ENCODE measurements at places on chromosomes 4 and X.

GRCh38 chr4:169659716-169660670 lies 39.6 kb downstream of the CLCN3 start:
- DNase-seq: peak; percentile 93

GRCh38 chr4:4521136-4521535 lies 20.7 kb downstream of the STX18 start:
- DNase-seq: no peak

DNA sequence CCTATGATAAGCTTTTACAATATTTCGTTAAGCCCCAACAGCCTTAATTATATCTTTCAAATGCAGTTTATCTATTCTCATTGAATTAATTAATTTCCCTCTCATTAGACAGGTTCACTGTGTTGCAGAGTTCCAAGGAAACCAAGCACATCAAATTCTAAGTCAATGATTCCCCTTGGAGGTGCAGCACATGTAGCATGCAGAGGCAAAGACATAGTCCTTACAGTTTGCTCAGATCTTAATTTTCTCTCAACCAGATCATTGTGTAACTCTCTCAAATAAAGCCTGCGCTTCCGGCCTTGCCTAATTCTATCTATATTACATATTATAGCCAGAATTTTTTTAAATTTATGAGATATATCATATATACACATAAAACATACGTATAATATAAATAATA lies 205.4 kb downstream of the GRIA2 start:
- no peak for DNase-seq

DNA sequence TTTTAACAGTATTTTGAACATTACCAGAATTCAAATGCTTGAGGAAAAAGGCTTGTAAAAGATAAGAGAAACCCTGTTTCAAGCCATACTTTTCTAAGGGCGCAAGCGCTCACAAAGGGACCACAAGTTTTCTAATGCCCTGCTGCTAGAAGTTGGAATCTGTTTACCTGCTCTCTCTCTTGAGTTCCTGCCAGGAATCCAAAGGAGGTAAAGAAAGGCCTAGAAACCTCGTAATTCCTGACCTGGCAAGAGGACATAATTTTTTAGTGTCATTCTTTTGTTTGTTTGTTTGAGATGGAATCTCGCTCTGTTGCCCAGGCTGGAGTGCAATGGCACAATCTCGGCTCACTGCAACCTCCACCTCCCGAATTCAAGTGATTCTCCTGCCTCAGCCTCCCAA lies 1.4 kb upstream of the FUNDC1 start:
- DNase-seq: no peak

- no peak for DNase-seq
These were observed 273.1 kb downstream of the DCTD start for GRCh38 chr4:182643801-182644682.

- DNase-seq: no peak
These were observed 22.9 kb downstream of the XG start for GRCh38 chrX:2774776-2775175.

DNA sequence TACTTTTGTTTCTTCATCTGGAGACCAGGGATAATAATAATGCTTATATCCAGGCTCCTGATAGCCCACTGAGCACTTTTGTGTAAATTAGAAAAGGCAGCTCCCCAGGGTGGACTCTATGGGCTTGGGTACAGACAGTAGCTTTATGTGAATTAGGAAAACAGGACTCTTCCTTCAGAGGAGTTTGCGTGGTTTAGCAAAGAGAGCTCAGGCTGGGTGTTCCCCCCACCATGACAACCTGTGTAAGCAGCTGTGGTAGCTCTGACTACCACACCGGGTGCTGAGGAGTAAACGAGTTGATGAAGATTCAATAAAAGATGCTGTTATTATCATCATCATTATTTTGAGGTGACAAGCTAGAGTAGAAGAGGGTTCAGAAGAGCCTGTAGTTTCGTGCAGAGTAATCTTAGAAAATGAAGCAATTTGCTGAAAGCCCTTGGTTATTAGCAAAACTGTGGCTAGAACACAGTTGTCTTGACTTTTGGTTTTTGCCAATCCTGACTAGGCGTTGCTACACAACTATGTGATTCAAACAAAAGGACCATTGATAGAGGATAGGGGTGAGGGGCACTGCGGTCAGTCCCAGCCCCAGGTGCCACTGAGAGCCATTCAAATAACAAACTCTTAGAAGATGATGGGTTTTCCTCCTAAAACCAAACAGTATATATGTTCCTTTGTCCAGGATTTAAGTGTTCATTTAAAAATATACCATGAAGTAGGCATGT lies 60.6 kb upstream of the LIMCH1 start:
- DNase-seq: no peak

GRCh38 chr4:110454441-110454840 lies 21.5 kb upstream of the ENPEP start:
- DNase-seq: no peak

- no peak for DNase-seq
These were observed 253.5 kb downstream of the ARHGAP24 start for GRCh38 chr4:85728464-85728863.

GRCh38 chrX:78548012-78548411 lies 111.1 kb downstream of the RTL3 start:
- no peak for DNase-seq

- peak; percentile 20 for DNase-seq
These were observed 9.9 kb upstream of the AKAP14 start for GRCh38 chrX:119885554-119886428.

- no peak for DNase-seq
These were observed 211.2 kb upstream of the POF1B start for GRCh38 chrX:85590638-85591037.

- DNase-seq: no peak
These were observed 18.6 kb upstream of the SUPT20HL1 start for GRCh38 chrX:24341795-24342194.

- DNase-seq: no peak
These were observed 32.3 kb downstream of the ETNPPL start for GRCh38 chr4:108730579-108730978.

GRCh38 chr4:18242919-18243693 lies 221.6 kb upstream of the LCORL start:
- no peak for DNase-seq

GRCh38 chr4:46385946-46386345 lies 4.0 kb downstream of the GABRA2 start:
- no peak for DNase-seq

- DNase-seq: no peak
These were observed 215.8 kb downstream of the PACRGL start for GRCh38 chr4:20916106-20916505.

GRCh38 chrX:44094821-44095530 lies 121.8 kb upstream of the NDP start:
- no peak for DNase-seq

DNA sequence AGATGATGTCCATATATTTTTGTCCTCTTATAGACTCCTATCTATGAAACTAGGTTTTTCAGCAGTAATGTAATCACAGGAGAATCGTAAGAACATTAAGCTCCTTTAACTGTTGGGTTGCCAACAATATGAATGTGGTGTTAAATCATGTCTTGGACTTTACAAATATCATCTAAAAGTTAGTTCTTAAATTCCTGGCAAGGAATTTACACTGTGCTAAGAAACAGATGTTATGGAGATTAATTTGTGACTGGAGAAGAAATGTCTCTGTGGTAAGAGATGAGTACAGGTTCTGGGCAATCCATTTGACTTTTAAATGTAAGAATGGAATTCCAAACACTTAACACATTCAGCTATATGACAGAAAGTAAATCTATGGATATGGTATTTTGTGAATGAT lies 34.6 kb downstream of the CNKSR2 start:
- DNase-seq: no peak

- no peak for DNase-seq
These were observed 35.9 kb upstream of the CXCL8 start for GRCh38 chr4:73704314-73705055.

DNA sequence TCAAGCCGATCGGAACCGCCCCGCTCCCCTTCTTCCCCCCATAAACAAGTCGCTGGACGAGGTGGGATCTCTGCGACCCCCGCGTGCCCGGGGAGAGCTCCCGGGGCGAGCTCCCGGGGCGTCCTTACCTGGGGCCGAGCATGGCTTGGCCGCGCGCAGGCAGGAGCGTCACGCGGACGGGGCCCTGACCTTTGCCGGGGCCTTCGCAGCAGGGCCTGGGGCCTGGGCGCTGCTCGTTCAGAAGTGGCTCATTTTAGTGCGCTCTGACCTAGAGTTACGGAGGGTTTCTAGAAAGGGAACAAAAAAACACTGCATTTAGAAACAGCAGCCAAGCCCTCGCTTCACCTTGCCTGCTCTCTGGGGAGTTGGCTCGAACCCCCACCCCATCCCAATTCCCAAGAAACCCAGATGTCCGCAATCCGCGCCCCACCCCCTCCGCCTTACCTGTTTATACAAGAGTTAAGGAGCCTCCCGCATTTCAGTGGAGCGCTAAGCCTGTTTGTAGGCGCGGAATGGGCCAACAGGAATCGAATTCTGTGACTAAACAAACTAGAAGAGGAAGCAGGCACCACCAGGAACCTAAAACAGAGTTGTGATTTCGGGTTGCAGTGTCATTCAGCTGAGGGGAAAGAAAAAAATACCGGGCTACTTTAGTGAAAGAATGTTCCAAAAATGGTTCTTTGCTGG lies 814 bp upstream of the RBM47 start:
- DNase-seq: no peak

- no peak for DNase-seq
These were observed 129.8 kb downstream of the ATXN3L start for GRCh38 chrX:13190051-13190450.

DNA sequence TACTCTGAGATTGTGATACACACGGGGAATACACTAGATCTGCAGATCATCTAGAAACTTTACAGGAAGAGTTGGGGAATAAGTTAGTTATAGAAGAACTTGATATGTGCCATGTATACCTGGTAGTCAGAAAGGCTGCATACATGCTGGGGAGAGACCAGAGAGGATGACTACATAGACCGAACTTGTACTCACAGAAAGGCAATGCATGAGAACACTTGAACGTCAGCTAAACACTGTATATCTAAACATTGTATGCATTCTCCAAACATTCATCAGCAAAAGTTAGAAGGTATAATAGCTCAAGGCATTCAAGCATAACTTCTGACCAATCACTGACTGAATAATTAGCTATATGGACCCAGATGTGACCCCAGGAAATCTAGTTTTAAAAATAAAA lies 78.0 kb upstream of the PDHA2 start:
- DNase-seq: no peak

GRCh38 chr4:128682942-128683666 lies 126.4 kb upstream of the JADE1 start:
- DNase-seq: no peak

DNA sequence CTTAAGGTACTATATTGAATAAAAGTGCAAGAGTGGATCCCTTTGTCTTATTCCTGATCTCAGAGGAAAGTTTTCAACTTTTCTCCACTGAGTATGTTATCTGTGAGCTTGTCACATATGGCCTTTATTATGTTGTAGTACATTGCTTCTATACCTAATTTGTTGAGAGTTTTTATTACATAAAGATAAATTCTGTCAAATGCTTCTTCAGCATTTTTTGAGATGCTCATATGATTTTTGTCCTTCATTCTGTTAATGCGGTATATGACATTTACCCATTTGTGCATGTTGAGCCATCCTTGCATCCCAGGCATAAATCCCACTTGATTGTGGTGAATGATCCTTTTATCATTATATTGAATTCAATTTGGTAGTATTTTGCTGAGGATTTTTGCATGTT lies 11.0 kb downstream of the SLC25A31 start:
- DNase-seq: no peak

DNA sequence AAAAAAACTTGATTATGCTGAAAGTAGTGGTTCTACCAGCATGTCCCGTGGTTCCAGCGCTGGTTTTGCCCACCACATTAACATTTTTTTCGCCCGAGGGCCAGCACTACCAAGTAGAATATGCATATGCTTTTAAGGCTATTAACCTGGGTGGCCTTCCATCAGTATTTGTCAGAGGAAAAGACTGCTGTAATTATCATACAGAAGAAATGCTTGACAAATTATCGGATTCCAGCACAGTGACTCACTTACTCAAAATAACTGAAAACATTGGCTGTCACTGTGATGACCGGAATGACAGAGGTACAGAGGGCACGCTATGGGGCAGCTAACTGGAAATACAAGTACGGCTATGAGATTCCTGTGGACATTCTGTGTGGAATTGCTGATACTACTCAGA lies 34.6 kb downstream of the PRPS2 start:
- DNase-seq: no peak

DNA sequence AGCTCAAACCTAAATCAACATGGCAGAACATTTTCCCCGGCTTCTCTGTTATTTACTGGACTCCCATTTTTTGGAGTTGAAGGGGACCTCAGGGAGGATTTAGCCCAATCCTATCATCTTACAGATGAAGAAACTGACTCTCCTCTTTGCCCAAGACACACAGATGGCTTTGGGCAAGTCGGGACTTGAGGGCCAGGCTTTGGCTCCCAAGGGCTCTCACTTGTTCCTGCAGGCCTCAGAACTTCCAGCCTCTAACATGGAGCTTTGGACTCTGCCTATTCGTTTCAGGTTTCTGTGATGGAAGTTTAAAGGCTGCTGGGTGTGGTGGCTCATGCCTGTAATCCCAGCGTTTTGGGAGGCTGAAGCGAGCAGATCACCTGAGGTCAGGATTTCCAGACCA lies 59.5 kb downstream of the RHOH start:
- no peak for DNase-seq

GRCh38 chr4:88320780-88321373 lies 36.5 kb upstream of the PPM1K start:
- DNase-seq: no peak

DNA sequence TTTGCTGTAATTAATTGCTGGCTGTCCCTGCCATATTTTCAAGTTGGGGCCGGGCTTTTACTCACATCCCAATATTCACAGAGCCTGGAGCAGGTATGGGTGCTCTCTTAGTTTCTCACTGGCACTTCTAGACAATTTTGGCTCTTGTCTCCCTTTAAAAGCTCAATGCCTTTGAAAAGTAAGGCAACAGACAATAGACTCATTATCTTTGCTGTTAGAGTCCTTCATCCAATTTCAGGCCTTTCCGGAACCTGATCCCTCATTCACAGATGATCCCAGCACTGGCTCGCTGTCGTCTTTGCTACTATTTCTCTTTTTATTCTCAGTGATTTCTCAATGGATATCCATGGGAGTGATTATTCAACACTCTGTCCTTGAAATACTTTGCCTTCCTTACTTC lies 6.7 kb downstream of the ARSJ start:
- DNase-seq: no peak

DNA sequence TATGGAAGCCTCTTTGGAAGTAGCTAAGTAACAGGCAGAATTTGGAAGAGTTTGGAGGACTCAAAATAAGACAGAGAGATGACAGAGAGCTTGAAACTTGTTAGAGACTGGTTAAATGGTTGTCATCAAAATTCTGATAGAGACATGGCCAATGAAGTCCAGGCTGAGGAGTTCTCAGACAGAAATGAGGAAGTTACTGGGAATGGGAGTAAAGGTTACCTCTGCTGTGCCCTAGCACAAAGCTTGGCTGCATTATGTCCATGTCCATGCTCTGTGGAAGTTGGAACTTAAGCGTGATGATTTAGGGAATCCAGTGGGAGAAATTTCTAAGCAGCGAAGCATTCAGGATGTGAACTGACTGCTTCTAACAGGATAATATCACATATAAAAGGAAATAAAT lies 146.2 kb upstream of the NDST4 start:
- DNase-seq: no peak
